ENCODE measurements at places on chromosomes 16 and 17. TPM values are rescaled to one million over a fixed set of nuclear protein-coding genes. Genes with fewer than 3 reads are reported as not detected.

DNA sequence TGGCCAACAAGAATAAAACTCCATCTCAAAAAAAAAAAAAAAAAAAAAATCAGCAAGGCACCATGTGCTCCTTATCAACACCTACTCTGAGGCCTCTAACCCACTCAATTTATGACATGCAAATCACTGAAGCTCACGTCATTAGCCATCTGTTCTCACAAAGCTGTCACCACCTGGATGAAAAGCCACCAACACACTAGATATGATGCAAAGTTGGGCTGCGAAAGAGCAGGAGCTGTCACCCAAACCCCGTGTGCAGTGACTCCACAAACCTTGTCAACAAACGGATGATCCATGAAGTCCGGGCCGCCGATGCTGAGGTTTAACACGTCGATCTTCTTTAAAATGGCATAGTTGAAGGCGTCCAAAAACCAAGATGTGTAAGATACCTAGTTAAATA is 25.3 kb downstream of the MBTPS1 start:
- DNase-seq, result peak; percentile 41
- H3K27ac ChIP-seq, result peak overlapping the region; percentile 73
- peaks cover 78% of the 10 kb centered on the region for H3K4me1 ChIP-seq
- H3K36me3 ChIP-seq, result peaks cover 98% of the 10 kb centered on the region

DNA sequence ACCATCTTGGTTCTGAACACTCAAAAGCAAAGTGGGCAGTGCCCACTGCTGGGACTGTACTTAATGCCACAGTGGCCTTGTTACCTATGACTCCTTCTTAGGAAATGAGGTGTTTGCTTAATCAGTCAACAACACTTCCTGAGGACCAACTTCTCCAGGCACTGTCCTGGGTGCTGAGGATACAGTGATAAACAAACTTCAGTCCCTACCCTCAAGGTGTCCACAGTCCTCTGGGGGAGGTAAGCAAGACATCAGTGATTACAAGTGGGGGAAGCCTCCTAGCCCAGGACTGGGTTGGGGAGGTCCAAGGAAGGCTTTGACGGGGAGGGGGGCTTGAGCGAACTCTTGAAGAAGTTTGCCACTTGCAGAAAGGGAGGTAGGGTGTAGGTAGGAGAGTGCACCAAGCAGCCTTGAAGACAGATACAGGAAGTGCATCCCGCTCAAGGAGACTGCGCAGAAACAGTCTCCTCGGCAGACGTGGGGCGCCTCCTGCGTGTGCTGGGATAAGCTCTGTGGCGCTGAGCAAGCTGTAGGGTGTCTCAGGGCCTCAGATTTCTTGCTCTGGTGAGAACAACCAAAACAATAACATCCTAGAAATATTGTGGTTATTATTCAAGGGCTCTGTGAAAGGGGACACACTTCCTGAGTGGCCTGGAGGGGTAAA is 2.6 kb upstream of the ABCC3 start:
- H3K27me3 ChIP-seq, result peaks cover 98% of the 10 kb centered on the region
- H3K27ac ChIP-seq, result no peak overlapping the region
- H3K36me3 ChIP-seq, result no peaks in the 10 kb centered on the region
- no peak overlapping the region for H3K4me3 ChIP-seq

DNA sequence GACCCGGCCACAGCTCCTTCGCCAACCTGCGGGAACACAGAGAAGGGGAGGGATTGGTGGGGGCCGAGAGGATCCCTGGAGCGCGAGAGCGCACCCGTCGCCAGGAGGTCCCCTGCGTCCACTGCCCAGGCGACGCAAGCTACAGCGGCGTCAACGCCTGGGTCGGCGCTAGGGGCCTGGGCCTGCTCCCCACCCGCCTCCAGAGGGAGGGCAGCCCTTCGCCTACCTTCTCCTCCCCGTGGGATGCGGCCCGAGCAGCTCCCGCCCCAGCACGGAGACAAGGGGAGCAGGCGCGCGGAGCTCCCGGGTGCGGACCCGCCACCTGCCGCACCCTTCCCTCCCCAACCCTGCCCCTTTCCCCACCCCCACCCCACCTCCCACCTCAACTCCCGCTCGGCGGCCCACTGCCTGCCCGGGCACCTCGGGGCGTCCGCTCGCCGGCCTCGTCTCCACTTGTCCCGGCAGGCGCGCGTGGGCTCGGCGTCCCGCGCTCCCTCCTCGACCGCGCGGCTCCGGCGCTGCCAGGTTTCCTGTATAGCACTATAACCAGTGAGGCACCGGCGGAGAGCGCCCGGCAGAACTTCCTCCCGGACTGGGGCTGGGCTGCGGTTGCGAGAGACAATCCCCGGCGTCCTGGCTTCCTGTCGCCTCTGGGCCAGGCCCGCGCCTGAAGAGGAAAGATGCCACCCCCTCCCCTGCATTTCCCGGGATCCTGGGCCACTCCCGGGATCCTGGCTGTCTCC is 119.1 kb upstream of the SMURF2 start:
- H3K36me3 ChIP-seq, result peaks cover 27% of the 10 kb centered on the region
- H3K27me3 ChIP-seq, result peaks cover 86% of the 10 kb centered on the region
- peak overlapping the region; percentile 72 for H3K4me3 ChIP-seq
- peak; percentile 69 for DNase-seq
- H3K27ac ChIP-seq, result peak overlapping the region; percentile 87
- H3K4me1 ChIP-seq, result peaks cover 60% of the 10 kb centered on the region

- no peaks in the 10 kb centered on the region for H3K36me3 ChIP-seq
- peaks cover 90% of the 10 kb centered on the region for H3K27me3 ChIP-seq
- H3K27ac ChIP-seq, result no peak overlapping the region
These were observed 3.9 kb upstream of the JPH3 start for GRCh38 chr16:87598431-87598830.

GRCh38 chr16:2155977-2156848 is 631 bp downstream of the TRAF7 start:
- peaks cover 89% of the 10 kb centered on the region for H3K4me1 ChIP-seq
- peak overlapping the region; percentile 83 for H3K4me3 ChIP-seq
- peak overlapping the region; percentile 89 for H3K27ac ChIP-seq
- H3K27me3 ChIP-seq, result no peaks in the 10 kb centered on the region

Gene ERN1
- total RNA-seq, result 9.3 TPM
